ENCODE measurements at places on chromosomes 12 and 14.

- no peak for DNase-seq
Measured at GRCh38 chr12:84637926-84638325, 274.7 kb downstream of the SLC6A15 start.

- no peak for DNase-seq
Measured at GRCh38 chr12:131112700-131113290, 159.1 kb downstream of the ADGRD1 start.

DNA sequence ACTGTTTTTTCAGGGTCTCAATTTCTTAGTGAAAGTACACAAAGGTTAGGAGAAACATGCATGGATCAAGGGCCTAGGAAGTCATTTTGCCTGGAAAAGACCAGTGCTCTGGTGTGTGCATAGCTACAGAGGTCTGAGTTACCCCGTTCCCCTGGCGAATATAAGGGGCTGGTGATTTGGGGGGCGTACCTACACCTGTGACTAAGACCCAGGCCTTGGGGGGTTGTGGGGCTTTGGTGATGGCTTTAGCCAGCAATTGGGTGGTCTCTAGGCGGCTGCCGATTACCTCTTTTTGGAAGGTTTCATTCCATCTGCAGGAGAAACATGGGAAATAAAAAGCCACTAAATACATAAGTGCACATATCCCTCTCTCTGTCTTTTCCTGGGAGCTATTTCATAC is 1.1 kb downstream of the SDR39U1 start:
- DNase-seq, result no peak

DNA sequence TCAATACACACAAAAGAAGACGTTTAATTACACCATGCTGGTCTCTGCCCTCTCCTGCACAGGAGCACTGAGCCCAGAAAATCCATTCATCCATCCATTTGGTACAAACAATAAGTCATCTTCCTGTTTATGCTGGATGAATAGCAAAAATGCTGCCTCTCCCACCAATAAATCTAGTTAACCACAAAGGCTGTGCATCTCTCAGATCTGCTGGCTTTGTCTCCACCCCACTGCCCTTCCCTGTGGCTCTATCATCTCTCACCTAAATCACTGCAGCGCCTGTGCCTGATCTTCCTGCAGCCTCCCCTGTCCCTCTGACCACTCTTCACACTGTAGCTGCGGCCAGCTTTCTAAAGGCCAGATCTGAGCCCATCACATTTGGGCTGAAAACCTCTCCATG is 72.9 kb upstream of the DDX11 start:
- no peak for DNase-seq

- DNase-seq, result no peak
Measured at GRCh38 chr12:125282921-125283320, 217.7 kb downstream of the AACS start.

GRCh38 chr12:97524812-97525211 is 62.2 kb downstream of the RMST start:
- DNase-seq, result no peak

- no peak for DNase-seq
Measured at GRCh38 chr14:22555384-22556011, 33.5 kb downstream of the DAD1 start.

DNA sequence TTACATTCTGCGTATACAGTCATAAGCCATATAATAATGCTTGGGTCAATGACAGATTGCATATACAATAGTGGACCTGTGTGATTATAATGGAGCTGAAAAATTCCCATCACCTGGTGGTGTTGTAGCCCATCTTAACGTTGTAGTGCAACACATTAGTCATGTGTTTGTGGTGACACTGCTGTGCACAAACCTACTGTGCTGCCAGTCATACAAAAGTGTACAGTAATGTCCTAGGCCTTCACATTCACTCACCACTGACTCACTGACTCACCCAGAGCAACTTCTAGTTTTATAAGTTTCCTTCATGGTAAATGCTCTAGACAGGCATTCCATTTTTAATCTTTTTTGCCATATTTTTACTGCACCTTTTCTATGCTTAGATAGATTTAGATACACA is 194.8 kb upstream of the SEL1L start:
- DNase-seq, result no peak

- DNase-seq, result no peak
Measured at GRCh38 chr14:59376686-59377085, 88.5 kb downstream of the GPR135 start.

DNA sequence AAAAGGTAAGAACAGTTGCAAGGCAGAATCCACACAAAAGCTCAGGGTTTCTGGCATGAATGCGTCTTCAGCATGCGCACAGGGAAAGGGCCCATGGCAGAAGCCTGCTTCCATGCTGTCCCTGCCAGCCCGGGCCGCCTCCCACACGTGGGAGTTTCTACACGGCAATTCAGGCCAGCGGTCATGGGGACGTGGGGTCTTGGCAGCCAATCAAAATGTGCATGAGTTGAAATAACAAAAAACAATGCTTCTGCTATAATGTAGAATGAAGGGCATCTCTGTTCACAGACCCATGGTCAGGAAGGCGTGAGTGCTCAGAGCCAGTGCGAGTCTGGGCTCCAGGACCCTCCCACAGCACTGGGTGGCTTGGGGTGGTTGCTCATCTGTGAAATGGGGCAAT is 28.6 kb downstream of the AMN start:
- no peak for DNase-seq

- DNase-seq, result no peak
Measured at GRCh38 chr12:108750526-108750925, 19.2 kb upstream of the CORO1C start.

GRCh38 chr14:56273155-56273554 is 154.9 kb downstream of the PELI2 start:
- no peak for DNase-seq

DNA sequence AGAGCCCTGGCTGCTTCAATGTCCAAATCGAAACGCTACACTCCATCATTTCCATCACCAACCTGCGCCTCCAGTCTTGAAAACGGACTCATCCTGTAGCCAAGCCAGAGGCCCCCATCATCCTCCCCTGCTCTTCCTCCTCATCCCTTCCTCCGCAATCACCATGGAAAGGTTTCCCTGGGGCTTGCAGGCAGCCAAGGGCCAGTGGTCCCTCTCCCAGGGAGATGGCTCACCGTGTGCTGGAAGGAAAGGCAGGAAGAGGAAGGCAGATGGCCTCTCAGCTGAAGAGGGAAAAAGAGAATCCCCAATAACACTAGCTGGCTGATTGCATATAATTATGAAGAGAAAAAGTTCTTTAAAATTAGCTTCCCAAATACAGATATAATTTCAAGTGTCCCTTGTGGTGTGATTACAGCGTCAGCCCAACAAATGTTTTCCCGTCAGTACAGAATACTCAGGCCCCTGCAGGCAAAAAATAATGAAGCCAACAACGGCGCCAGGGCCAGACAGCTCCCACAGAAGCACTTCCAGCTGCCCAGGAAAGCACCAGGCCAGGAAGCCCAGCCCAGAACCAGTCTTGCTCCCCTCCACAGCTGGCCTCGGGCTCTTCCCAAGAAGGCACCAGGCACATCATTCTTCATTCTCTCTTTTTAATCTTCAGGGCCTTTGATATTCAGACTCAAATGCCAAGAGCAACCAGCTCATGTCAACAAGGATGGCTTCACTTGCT is 24.7 kb downstream of the ITPK1 start:
- no peak for DNase-seq

DNA sequence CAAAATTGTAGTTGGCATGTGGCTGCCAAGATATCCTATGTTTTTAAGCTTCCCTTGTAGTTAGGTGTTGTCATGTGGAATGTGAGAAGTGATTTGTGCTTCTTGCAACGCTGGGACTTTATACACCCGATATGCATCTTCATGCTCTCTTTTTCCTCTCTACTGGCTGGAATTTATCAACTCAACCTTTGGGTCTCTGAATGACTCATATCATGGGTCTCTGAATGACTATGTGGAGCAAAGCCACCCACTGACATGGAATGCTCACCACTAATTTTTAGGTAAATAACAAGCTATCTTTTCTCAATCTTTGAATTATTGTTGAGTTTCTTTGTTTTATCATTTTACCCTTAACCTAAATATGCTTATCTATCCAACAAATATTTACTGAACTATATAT is 144.6 kb downstream of the ATP23 start:
- no peak for DNase-seq

DNA sequence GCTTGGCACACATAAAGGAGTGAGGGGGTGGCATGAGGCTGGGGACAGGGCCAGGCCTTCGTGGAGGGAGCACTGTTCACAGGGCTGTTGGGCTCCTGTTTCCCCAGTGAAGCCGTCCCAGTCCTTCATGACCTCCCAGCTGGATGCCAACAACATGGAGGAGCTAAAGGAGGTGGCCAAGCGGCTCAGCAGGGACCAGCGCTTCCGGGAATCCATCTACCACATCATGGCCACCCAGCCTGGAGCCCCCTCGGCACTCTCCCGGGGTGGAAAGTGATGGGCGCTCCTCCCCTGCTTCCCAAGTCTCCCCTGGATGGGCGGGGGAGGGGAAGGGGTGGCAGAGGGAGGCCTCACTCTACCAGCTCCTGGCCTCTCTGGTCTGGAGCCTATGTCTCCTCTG is 43.6 kb downstream of the PLEKHD1 start:
- DNase-seq, result no peak
